ENCODE measurements at places on chromosomes 6 and 20. TPM values are rescaled to one million over a fixed set of nuclear protein-coding genes. Genes with fewer than 3 reads are reported as not detected.

The ADTRP gene
- total RNA-seq = not detected

The RCAN2 gene
- total RNA-seq = 10.8 TPM

The SDCBP2 gene
- 3.6 TPM for total RNA-seq

The WRNIP1 gene
- total RNA-seq = 67.7 TPM

The CRISP3 gene
- total RNA-seq = 100 TPM

The SLC22A2 gene
- 0.62 TPM for total RNA-seq

The ABHD16B gene
- not detected for total RNA-seq

The EPB41L2 gene
- total RNA-seq = 208 TPM

The PTPRT gene
- total RNA-seq = 0.92 TPM

The ADAM33 gene
- 52.6 TPM for total RNA-seq

The MYB gene
- 1.3 TPM for total RNA-seq

The NKAPL gene
- 0.62 TPM for total RNA-seq

The RAB44 gene
- 0.62 TPM for total RNA-seq

The C6orf163 gene
- total RNA-seq = 2.7 TPM

The LPA gene
- total RNA-seq = 0.10 TPM

The ADGRF1 gene
- total RNA-seq = 9.4 TPM

The MED20 gene
- 26.6 TPM for total RNA-seq

The MUC22 gene
- 0.21 TPM for total RNA-seq

The MOCS1 gene
- 13.7 TPM for total RNA-seq

The CD109 gene
- total RNA-seq = 29.6 TPM

The PLAGL2 gene
- total RNA-seq = 6.2 TPM

The PSORS1C2 gene
- total RNA-seq = not detected

The PRKN gene
- 7.0 TPM for total RNA-seq

The C4B gene
- 38.0 TPM for total RNA-seq

The ZNF391 gene
- 6.2 TPM for total RNA-seq

The CCDC170 gene
- 4.1 TPM for total RNA-seq

The DCDC2 gene
- 0.21 TPM for total RNA-seq

The ADGRB3 gene
- total RNA-seq = 6.1 TPM

The LHFPL5 gene
- total RNA-seq = not detected

The AVP gene
- total RNA-seq = not detected

The CD83 gene
- total RNA-seq = 16.7 TPM

The OR2B6 gene
- total RNA-seq = not detected

The BTBD3 gene
- 62.8 TPM for total RNA-seq

The TSPYL4 gene
- total RNA-seq = 13.7 TPM

The SMLR1 gene
- not detected for total RNA-seq

Data from tongue (tissue), 3 donors.